ENCODE measurements at places on chromosomes 12 and 14.
A peak's percentile ranks its signal among the peaks of the same experiment; 100 is the strongest.

GRCh38 chr12:32102234-32102633 is 4.4 kb upstream of the BICD1 start:
- peak; percentile 49 for DNase-seq

- no peak for DNase-seq
Observed at GRCh38 chr14:91383439-91383838, 34.2 kb downstream of the CCDC88C start.

GRCh38 chr12:115922952-115923564 is 354.4 kb downstream of the MED13L start:
- DNase-seq: no peak

DNA sequence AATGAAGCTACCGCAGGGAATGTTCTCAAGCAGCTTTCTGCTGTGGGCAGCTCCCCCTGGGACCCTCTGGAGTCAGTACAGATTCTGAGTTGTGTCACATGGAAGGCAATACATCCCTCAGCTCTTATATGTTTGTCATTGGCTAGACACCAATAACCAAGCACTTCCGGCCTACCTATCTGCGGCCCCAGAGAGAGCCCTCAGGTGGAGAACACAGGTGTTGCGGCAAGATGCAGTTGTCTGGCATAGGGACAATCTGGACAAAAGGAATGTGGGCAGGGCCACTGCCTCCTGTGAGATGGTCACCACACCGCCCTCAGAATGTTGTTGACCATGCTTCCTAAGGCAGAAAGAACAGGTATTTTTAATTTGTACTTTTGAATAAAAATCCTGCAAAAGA is 118.7 kb downstream of the BRMS1L start:
- no peak for DNase-seq

DNA sequence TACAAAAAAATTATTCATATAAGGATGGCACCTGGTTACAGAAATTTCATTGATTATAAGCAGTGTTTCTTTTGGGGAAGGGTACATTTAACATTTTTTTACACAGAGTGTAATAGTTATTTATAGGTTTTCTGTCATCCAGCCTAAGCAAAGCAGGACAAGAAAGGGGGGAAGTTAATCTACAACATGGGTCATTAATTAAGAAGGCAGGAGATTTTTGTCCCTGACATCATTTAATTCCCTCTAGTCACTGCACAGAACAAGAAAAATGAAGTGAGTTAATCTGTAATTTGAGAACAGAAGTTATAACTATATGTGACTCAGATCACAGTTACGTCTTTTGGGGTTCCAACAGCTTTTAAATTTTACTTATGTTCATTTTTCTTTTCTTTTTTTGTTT is 173.4 kb downstream of the PTPRO start:
- no peak for DNase-seq
